ENCODE measurements at places on chromosomes 6 and 20.

DNA sequence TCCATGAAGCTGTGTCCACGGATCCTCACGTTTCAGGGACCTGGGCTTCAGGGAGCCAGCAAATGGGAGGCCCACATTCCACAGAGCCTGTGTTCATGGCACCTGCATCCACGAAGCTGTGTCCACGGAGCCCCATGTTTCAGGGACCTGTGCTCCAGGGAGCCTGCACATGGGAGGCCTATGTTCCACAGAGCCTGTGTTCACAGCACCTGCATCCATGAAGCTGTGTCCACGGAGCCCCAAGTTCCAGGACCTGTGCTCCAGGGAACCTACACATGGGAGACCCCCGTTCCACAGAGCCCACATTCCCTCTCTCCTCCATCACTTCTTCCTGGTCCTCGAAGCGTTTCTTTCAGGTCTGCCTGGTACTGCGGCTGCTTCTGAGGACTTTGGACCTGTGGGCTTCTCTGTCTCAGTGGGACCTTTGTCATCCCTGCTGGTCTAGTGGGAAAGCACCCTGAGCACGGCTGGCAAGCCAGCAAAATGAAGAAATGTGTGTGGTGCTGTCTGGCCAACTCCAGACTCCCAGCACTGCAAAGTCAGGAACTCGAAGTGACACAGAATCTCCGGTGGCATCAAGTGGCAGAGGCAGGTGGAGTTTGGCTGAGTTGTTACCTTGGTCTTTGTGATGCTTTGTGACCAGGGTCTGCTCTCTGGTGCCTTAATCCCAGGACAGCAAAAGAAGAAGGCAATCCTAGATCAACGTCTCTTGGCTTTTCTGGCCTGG is 245.9 kb downstream of the DLL1 start:
- no peak for DNase-seq

- no peak for DNase-seq
Measured at GRCh38 chr6:109671733-109672132, 19.3 kb downstream of the AK9 start.

GRCh38 chr20:55880361-55880760 is 125.0 kb downstream of the CBLN4 start:
- no peak for DNase-seq

GRCh38 chr6:99951016-99951805 is 42.8 kb downstream of the MCHR2 start:
- no peak for DNase-seq

DNA sequence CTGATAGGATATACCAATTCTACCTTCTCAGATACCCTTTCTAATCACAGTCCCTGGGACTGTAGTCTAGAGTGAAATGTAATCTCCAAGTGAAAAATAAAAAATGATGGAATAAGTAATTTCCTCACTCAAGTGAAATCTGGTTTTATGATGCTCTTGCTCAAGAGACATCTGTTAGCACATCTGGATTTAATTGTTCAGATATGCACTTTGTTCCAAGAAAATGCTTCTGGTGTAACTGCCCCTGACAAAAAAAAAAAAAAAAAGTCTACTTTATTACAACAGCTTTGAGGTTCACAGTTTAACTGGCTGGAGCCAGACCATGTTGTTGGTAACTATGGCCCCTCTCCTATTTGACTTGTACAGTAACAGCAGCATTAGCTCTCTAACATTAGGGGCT is 251.8 kb downstream of the BTBD9 start:
- no peak for DNase-seq

DNA sequence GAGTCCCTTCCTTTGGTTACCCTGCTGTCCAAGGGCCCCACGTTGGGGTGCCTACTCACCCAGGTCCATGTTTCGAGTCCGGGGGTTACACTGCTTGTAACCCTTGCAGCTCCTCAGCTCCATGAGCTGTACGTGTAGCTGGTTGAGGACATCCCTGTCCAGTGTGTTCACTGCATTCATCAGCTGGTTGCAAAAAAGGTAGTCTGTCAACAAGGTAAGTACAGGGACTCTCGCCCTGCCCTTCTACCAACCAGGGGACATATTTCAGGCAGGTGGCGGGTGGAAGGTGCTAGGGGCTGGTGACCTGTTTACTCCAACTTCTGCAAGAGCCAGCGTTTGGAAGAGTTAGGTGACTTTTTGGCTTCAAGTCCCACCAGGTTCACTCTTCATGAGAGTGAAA is 123.6 kb downstream of the SULF2 start:
- DNase-seq: no peak

- DNase-seq: no peak
Measured at GRCh38 chr6:64988148-64988547, 718.9 kb downstream of the EYS start.

Data from small intestine (tissue), 16 donors.